ENCODE measurements at places on chromosomes 7 and 10.

- DNase-seq = no peak
Observed at GRCh38 chr7:16951483-16952080, 69.8 kb upstream of the AGR3 start.

- no peak for DNase-seq
Observed at GRCh38 chr7:2068693-2069471, 163.9 kb downstream of the MAD1L1 start.

GRCh38 chr7:135925210-135925609 lies 51.9 kb downstream of the MTPN start:
- no peak for DNase-seq

DNA sequence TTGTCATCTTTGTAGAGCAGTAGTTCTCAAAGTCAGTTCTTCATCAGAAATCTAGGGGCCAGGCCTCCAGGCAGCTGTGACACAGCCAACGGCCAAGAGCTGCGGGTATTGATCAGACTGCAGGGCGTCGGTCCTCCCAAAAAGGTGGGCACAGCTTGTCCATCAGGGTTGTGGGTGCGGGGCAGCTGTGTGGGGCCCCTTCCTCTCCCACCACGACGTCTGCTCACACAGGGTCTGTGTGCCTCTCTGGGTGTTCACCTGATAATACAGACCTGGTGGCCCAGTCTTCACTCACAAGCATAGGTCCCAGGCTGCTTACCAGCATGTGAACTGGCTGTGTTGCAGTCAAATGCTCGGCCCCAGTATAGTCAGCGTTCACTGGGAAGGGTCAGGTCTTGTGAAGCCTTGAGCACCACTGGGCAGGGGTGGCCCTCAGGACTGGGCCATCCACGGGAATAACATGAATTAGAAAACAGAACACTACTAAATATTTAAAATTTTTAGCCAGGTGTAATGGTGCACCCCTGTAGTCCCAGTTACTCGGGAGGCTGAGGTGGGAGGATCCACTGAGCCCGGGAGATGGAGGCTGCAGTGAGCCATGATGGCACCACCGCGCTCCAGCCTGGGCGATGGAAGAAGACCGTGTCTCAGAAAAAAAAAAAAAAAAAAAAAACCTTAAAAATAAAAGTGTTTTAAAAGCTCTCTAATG lies 102.8 kb upstream of the DIP2C start:
- no peak for DNase-seq

- DNase-seq = peak; percentile 30
Observed at GRCh38 chr10:484441-484924, 205.0 kb downstream of the DIP2C start.

- no peak for DNase-seq
Observed at GRCh38 chr10:69955897-69956740, 96.5 kb upstream of the MACROH2A2 start.

- DNase-seq = no peak
Observed at GRCh38 chr10:55491712-55492111, 690.7 kb upstream of the PCDH15 start.

- no peak for DNase-seq
Observed at GRCh38 chr7:135448753-135449152, 61.1 kb downstream of the CNOT4 start.

DNA sequence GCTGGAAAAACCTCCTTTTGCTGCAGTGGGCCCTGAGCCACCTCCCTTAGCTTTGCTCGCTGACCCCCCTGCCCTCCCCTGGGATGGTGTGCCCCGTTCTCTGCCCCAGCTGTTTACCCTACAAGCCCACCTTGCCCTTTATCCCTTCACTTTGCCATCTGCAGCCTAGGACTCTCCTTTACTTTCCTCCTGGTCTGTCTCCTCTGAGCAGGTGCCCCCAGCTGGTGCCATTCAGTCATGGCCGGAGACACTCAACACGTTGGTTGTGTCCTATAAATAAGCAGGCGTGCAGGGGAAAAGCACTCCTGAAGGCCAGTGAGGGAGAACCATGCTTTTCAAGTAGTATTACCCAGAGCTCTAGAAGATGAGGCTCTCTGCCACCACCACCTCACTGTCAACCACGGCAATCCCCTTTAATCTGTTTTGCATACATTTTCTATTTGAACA lies 6.1 kb downstream of the RASSF4 start:
- no peak for DNase-seq

- no peak for DNase-seq
Observed at GRCh38 chr7:26593393-26593792, 271.0 kb downstream of the SKAP2 start.

GRCh38 chr7:132836746-132837145 lies 245.1 kb downstream of the CHCHD3 start:
- no peak for DNase-seq

Measured in CD4-positive, alpha-beta memory T cell (primary cell).